Muscle of arm (tissue), 14 donors: ENCODE measurements at places on chromosomes 3 and 15.

- DNase-seq: no peak
These were observed 80.6 kb downstream of the PCOLCE2 start for GRCh38 chr3:142808103-142808917.

DNA sequence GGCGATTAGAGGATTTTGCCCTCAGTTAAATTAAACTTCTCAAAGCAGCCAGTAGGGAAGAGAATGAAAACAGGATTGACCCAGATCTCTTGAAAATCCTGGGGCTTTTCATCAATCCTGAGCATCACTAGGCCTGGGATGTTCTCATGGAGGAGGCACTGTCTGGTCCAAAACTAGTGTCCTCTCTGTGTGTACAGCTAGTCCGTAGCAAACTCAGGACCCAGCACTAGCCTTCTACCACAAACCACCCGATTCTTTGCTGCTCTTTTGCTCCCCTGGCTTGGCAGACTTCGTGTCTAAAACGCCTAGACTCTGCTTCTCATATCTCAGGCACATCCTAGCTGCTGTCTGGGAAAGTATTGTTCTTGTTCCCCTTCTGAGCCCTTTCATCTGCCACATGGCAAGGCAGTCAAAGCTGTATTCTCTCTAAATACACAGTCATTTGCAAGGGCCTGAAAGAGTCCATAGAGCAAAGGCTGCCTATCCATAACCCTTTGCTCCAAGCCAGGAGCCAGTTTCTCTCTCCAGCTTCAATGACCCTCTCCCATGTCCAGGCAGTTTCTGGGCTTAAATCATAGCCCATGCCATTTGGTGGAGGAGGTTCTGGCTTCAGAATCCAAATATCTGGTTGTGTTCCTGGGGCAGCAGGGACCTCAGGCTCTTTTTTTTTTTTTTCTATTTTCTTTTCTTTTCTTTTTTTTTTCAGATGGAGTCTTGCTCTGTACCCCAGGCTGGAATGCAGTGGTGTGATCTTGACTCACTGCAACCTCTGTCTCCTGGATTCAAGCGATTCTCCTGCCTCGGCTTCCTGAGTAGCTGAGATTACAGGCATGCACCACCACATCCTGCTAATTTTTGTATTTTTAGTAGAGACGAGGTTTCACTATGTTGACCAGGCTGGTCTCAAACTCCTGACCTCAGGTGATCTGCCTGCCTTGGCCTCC lies 52.4 kb downstream of the CDC25A start:
- DNase-seq: no peak

DNA sequence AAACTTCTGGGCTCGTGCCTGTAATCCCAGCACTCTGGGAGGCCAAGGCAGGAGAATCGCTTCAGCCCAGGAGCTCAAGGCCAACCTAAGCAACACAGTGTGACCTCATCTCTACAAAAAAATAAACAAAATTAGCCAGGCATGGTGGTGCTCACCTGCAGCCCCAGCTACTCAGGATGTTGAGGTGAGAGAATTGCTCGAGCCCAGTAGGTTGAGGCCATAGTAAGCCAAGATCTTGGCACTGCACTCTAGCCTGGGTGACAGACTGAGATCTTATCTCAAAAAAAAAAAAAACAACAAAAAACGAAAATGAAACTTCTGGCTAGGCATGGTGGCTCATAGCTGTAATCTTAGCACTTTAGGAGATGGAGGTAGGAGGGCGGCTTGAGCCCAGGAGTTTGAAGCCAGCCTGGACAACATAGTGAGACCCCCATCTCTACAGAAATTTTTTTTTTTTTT lies 53.7 kb downstream of the PIK3CB start:
- no peak for DNase-seq

DNA sequence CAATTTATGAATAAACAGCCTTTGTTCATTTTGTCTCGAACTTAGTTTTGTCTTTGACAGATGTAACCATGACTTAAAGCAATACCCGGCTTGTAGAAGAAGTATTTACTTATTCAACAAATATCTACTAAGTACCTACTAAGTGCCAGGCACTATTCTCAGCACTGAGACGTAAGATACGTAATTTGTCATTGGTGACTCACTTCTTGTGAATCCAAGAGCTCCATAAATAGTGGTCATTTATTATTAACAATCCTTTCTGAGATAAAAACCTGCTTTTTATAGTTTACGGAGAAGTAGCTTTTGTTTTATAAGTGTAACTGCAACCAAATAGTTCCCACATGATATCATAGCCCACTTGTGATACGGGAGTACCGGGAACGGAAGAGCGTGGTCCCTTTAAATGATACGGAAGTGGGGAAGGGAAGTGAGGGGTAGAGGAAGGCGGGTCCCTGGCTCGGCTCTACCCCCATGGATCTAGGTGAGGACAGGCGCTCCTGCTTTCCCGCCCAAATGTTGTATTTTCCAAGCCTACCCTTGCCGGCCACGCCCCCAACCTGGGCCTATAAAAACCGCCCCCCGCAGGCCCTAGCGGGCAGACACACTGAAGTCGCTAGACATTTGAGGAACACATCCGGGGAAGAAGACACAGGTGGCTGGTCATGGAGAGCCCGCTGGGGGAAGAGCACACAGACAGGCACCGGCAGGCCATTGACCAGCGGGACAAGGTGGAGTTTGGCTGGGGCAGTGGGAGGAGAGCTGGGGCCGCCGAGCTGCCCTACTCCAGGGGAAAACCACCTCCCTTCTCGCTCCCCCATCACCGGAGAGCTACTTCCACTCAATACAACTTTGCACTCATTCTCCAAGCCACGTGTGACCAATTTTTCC lies at the start of gene SAMMSON:
Gene SAMMSON, plus strand, starts transcription at position 594 of the 888 bp plus-strand sequence.
- DNase-seq: no peak

DNA sequence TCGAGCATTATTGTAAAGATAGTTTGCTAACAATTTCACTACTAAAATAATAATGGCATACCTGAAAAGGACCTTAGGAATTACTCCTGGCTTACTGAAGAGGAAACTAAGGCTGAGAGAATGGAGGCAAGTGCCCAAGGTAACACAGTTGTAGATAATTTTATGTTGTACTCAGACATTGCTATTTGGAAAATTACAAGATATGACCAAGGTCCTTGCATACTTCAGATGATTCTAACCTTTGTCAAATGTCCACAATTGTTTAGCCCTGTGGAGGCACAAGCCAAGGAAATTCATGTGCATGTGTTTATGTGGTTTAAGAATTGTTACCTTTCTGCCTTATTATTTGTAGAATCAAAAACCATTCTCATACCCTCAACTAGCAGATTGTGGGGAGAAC lies 105.7 kb downstream of the TUSC7 start:
- DNase-seq: no peak

- DNase-seq: peak; percentile 78
These were observed 73.1 kb downstream of the TFG start for GRCh38 chr3:100782348-100782747.

DNA sequence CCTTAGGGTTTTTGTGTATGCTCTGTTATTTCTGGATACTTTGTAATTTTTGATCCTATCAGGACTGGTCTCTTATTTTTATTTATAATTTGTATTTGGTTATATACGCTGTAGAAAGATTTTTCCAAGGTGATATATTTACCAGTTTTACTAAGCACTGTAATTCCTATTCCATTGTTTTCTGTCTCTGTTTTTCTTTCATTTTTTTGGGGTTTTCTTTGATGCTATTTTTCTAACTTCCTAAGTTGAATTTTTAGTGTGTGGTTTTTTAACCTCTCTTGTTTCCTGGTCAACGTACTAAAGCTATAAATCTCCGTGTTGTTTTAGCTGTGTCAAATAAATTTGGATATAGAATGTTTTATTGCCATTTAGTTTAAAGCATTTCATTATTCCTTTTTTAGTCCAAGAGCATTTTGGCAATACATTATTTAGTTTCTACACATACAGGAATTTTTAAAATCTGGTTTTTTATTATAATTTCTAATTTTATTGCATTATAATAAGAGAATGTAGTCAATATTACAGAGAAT lies 128.1 kb upstream of the THRB start:
- no peak for DNase-seq

- peak; percentile 43 for DNase-seq
These were observed 141.1 kb downstream of the PGPEP1L start for GRCh38 chr15:98866511-98866910.

- DNase-seq: no peak
These were observed 112.2 kb upstream of the LRRN1 start for GRCh38 chr3:3686907-3687648.

DNA sequence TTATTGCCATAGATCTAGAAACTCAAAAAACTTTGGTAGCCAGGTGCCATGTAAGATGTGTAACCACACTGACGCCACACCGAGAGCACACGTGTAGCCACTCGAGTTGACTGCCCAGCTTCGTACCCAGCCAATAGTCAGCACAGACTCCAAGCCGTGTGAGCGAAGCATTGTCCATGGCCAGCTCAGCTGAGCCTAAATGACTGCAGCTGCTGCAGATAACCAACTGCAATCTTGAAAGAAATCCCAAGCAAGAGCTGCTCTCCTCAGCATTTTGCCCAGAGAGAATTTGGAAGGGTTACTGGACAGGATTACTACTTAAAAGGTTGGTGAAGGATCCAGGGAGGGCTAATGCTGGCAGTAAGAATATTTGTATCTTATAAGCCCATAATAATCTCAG lies 193.0 kb upstream of the THRB start:
- no peak for DNase-seq

- no peak for DNase-seq
These were observed 207.9 kb upstream of the RGMA start for GRCh38 chr15:93296759-93297500.

GRCh38 chr15:31476236-31476810 lies 149.7 kb downstream of the KLF13 start:
- DNase-seq: no peak

DNA sequence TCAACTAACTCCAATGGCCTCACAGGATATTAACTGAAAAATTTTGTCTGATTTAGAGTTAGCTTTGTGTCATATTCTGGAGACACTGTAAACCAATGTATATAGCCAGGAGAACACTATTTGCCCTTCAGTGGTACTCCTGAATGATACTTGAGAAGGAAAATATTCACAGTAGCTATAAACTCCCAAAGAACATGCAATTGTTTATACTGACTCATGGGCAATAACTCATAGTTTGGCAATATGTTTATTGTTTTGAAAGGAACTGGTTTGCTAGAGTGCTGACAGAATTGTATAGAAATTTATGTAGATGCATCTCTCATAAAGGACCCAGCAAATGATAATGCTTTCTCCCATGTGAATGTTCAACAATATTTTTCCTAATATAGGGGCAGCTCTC lies 537.6 kb downstream of the PLOD2 start:
- no peak for DNase-seq

GRCh38 chr3:64814351-64814750 lies 126.6 kb upstream of the ADAMTS9 start:
- DNase-seq: peak; percentile 56

GRCh38 chr15:39591141-39591895 lies 10.4 kb downstream of the THBS1 start:
- DNase-seq: no peak

GRCh38 chr3:111735243-111735758 lies 123.8 kb upstream of the PHLDB2 start:
- DNase-seq: no peak

DNA sequence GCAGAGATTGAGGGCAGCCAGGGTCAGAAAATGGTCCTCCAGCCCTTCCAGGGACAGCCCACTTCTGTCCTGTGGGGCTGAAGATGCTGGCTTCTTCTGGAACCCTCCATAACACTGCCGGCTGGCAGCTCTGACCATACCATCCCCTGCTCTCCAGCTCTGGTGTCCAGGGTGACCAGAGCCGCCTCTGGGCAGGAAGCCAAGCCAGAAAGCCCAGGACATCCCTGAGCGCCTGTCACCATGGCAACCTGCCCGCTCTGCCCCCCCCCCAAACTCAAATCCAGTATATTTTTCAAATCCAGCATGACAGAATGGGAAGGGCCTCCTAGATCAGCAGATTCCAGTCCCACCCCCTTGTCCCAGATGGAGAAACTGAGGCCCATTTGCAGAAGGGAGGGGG lies 420 bp upstream of the TMIE start:
- no peak for DNase-seq

DNA sequence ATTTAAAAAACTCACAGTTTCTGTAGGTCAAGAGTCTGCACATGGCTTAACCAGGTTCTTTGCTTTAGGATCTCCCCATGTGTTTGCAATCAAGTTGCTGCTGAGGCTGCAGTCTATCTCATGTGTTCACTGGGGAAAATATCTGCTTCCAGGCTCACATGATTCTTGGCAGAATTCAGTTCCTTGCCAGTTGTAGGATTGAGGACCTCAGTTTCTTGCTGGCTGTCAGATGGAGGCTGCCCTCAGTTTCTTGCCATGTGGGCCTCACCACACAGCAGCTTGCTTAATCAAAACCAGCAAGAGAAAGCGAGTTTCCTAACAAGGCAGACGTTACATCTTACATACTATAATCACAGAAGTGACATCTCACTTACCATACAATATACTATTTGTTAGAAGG lies 10.0 kb upstream of the TBC1D5 start:
- DNase-seq: peak; percentile 25

GRCh38 chr3:104178680-104179079 lies 1188.0 kb upstream of the ALCAM start:
- no peak for DNase-seq

GRCh38 chr3:135495891-135496290 lies 469.6 kb upstream of the PPP2R3A start:
- no peak for DNase-seq

DNA sequence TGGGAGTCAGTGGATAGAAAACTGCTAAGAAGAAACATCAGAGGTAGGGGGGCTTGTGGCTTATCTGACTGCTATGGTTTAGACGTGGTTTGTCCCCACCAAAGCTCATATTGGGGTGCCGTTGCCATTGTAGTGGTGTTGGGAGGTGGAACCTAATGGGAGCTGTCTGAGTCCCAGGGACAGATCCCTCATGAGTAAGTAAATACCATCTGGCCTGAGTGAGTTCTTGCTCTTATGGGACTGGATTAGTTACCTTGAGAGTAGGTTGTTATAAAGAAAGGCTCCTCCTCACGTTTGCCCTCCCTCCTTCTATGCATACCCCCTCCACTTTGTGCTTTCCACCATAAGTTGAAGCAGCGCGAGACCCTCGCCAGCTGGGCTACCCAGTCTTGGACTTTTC lies 53.4 kb upstream of the VILL start:
- no peak for DNase-seq

- DNase-seq: no peak
These were observed at the start of gene LTK for GRCh38 chr15:41513506-41514227. LTK (minus strand) TSS chr15:41513827; CDS start chr15:41513709, 118 bp downstream.

DNA sequence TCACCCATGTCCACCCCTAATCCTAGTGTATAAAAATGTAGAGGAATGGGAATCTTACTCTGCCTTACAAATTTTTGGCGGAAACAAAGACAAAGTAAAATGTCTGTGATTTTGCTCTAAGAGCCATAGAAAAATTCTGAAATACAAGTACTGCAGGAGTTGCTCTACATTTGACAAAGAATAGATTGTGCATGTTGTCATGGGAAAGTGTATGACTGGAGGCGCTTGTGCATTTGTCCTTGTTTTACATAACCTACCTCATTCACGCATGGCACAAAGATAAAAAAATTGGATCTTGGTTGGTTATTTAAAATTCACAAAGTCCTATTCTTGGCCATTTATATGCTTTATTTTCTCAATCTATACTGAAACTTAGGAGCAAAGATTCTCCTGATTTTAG lies 2.0 kb upstream of the TUSC7 start:
- DNase-seq: no peak

GRCh38 chr3:128763967-128764366 lies 38.0 kb downstream of the RAB7A start:
- no peak for DNase-seq
